Left renal cortex interstitium (tissue), 4 donors: ENCODE measurements at places on chromosomes 2 and 18. TPM values are rescaled to one million over a fixed set of nuclear protein-coding genes. Genes with fewer than 3 reads are reported as not detected.

The TMEM163 gene
- 0.87 TPM for polyA plus RNA-seq

The EFHD1 gene
- polyA plus RNA-seq, result 78.2 TPM

The MTHFD2 gene
- 30.1 TPM for polyA plus RNA-seq

The GKN1 gene
- polyA plus RNA-seq, result not detected

The INPP1 gene
- 15.3 TPM for polyA plus RNA-seq

The KIF5C gene
- 3.8 TPM for polyA plus RNA-seq

The APOB gene
- 0.64 TPM for polyA plus RNA-seq

GRCh38 chr2:101809698-101810097 is 112.2 kb downstream of the MAP4K4 start:
- no peak for DNase-seq

DNA sequence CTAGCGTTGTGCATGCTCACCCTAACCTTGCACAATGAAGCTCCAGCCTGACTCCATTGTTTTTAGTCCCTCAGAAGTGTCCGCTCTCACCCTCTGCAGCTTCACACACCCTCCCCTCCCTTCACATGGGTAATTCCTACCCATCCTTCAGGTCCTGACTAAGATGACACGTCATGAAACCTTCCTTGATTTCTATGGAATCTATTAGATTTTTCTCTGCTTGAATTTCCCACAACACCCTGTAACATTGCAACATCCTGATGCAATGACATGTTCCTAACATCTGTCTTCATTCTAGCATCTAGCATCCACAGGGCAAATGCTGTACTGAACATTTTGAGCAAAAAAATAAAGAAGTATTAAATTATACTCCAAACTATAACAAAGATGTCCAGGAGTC is 77.0 kb upstream of the PID1 start:
- no peak for DNase-seq

DNA sequence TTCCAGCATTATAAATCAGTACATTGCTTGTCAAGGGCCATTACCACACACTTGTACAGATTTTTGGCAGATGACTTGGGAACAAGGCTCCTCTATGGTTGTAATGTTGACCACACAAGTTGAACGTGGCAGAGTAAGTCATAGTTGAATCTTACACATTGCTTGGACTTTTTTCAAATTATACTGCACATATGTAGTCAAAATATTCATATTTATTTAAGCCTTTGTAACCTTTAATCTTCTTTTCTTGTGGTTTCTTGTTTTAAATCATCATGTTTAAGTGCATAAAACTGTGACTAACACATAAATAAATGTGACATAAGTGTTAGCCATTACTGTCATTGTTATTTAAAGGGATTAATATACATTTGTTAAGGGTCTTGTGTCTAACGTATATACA is 52.1 kb upstream of the EPB41L5 start:
- DNase-seq, result no peak

- DNase-seq, result no peak
These were observed 509.9 kb upstream of the VRK2 start for GRCh38 chr2:57536535-57537231.

- peak; percentile 20 for DNase-seq
These were observed 141.8 kb downstream of the GRB14 start for GRCh38 chr2:164479460-164479859.

- no peak for DNase-seq
These were observed 206.0 kb upstream of the CXCR4 start for GRCh38 chr2:136323935-136324334.

DNA sequence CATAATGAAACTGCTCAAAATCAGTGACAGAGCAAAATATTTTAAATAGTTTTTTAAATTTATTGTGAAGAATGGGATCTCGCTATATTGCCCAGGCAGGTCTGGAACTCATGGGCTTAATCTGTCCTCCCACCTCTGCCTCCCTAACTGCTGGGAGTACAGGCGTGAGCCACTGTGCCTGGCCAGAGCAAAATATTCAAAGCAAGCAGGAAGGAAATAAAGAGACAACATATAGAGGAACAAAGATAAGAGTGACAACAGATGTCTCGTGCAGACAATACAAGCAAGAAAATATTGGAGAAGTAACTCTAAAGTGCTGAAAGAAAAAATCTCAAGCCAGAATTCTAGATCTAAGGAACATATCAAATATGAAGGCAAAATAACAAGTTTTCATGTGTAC is 5.0 kb upstream of the SCLY start:
- no peak for DNase-seq

DNA sequence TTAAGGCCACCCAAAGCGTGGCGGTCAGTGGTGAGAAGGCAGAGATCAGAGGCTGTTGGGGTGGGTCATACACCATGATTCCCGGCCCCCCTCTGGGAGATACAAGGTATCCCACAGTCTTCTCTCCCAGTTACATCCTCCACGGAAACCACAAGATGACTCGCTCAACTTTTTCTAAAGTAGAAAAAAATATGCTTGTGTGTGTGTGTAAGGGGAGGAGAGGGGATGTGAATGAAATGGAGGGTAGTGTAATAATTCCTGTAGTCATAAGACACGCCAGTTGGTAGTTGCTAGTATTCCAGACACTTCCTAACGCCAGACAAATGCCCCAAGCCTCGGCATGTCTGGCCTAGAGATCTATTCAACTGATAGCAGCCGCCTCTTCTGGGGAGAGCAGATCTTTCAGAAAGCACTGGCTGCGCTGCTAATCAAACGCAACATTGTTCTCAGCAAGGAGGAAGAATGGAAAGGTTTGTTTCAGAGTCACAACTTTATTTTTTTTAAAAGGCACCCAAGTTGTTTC is 143.5 kb downstream of the TGIF1 start:
- DNase-seq, result no peak

DNA sequence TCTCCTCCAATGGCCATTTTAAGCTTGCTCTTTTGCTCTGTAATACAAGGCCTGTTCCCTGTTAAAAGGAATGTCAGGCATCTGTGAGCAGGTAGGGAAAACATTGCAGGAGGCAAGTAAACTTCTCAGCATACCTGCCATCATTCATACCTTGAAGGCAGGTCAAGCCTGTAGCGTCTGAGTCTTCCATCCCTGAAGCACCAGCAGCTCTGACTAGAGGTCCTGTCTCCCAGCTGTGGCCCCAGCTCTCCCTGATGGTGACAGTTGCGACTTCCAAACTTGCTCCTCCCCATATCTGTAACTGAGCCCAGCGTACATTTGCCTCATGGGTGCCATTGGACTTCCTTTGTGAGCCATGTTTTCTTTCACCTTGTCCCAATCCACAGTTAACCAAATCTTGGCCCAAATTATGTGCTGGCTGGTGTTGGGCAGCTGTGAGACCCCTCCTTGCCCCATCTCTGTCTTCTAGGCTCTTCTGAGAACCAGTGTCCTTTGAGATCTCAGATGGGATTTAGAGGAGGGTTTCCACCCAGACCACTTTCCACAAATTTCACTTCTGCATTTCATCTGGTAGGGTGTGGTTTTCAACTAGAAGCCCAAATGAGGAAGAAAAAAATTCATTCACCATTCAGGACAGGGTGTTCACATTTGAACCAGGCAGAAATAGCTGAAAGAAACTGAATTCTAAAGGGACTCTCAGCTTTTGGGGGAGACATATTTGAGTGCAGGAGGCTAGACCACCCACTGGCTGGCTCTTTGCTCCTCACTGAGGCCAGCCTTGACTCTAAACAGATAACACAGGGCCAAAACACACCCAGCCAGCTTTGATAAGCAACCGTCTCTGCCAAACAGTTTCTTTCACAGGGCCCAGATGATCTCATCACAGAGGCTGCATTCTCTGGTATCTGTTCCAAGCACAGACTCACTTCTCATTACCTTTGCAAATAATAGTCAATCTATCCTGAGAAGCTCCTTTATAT is 66.4 kb upstream of the MSH2 start:
- DNase-seq, result no peak

GRCh38 chr2:195368249-195369217 is 288.5 kb upstream of the SLC39A10 start:
- no peak for DNase-seq

DNA sequence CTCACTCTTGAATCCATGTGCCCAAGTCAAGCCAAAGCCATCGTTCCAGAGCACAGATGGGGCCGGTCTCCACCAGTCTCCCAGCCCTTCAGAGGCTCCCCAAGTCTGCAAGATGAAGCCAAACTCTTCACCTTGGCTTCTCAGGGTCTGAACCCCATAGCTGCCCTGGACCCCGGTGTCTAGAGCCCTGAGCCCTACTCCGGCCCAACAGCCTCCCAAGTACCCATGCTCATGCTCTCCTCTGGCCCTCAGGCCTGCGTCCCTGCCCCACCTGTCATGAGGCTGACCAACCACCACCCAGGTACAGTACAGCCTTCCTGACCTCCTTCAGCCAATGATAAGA is 46.0 kb downstream of the ZNF516 start:
- DNase-seq, result no peak

GRCh38 chr2:28619213-28620196 is 123.6 kb downstream of the PLB1 start:
- DNase-seq, result no peak

- no peak for DNase-seq
These were observed 201.7 kb upstream of the HS6ST1 start for GRCh38 chr2:128520340-128520739.

- DNase-seq, result no peak
These were observed 305.3 kb downstream of the NDUFA10 start for GRCh38 chr2:239719791-239720360.

GRCh38 chr2:20611077-20611843 is 39.6 kb downstream of the HS1BP3 start:
- DNase-seq, result peak; percentile 73

DNA sequence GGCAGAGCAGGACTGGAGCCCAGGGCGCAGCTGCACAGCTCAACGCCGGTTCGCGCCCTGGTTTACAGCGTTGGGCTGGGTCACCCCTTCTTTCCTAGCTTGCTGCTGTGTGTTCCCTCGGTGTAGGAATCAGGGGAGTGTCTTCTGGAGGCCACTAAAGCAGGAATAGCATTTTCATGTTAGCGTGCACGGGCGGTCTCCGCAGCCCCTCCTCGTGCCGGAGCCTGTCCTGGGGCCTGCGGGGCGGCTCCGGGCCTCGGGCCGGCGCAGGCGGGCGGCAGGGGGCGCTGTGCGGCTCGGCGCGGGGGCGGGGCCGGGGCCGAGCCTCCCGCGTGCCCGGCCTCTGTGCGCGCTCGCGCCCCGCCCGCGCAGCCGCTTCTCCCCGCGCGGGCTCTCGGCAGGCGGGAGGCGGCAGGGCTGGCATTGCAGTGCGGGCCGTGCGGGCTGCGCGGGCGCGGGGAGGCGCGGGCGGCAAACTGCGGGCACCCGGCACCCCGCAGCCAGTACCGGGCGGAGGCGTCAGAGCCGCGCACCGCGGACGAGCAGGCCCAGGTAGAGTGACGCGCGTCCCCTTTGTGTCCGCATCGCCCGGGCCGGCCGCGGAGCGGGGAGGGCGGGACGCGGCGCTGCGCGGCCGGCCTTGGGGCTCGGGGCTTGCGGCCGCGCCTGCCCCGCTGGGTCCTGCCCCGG is at the start of gene RNF144A:
TSS of gene RNF144A (plus strand) at position 342 of the 690 bp plus-strand sequence. CDS start 79,515 bp downstream, outside the sequence.
- no peak for DNase-seq

- no peak for DNase-seq
These were observed 8.7 kb upstream of the INPP1 start for GRCh38 chr2:190334479-190335224.
